ENCODE measurements at places on chromosomes 5 and 9.

DNA sequence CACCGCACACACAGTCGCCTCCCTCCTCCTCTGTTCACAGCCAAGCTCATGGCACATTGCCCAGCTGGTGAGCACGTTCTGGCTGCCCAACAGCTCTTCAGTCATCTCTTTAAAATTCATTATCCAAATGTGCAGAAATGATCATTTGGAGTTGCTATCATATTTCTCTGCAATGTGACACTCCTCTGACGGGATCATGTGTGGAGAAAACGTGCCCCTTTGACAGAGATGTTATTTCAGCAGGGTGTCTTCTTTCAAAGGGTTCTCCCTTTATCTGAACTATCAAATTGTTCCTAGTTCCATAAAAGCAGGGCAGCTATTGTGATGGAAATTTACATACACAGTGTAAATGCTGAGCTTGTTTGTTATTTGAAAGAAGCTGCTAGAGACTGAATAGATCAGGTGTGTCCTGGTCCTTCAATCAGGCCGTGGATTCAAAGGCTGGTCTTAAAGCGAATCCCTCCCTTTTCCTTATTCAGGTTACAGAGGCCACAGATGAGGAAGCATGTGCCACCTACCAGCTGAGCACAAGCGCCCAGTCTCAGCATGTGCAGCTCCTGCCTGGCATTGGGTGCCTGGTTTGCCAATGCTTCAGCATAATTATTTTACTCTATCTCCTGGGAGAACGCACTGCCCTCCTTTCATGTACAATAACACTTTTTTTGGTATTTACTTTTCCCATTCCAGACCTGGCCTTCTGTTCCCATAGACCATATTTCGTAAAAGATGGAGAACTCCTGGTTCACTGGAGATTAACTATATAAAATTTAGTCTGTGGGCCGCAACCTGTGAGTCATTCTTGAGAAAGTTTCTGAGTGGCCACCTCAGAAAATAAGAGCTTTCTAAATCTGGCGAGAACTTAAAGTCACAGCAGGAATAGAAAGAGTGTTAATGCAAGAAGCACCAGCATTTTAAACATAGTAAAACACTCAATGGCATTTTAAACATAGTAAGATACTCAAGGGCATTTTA lies 433.7 kb downstream of the ENC1 start:
- no peak for DNase-seq

GRCh38 chr5:23639326-23639725 lies 131.9 kb downstream of the PRDM9 start:
- no peak for DNase-seq

DNA sequence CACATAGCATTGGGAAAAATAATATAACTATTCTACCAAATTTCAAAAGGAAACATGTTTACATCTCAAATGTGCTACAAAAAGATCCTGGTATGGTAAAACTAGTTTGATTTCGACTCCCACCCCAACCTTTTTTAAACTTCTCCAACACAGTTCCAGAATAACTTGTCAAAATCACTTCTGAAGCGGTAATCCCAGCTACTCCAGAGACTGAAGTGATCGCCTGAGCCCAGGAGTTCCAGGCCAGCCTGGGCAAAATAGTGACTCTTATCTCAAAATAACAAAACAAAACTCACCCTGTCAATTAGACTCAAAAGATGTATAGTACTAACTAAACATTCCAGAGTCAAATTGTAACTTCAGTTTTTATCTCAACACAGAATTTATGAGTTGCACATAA lies 71.3 kb upstream of the RNF38 start:
- DNase-seq = no peak

DNA sequence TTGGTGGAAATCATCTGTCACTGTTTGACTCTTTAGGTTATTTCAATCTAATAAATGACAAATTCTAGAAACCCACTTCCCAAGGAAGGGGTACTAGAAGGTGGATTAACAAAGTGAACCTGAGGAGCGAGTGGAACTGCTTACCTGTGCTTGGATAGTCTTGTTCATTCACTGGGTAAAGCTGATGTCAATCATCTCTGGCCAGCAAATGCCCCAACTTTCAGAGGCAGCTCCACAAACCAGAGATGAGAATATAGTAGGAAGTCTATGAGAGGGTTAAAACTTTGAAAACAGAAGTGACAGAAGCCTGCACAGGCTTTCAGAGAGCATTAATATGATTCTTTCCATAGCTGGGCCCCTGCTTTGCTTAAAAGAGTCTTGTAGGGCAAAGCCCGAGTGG lies 7.3 kb upstream of the FOXE1 start:
- no peak for DNase-seq

DNA sequence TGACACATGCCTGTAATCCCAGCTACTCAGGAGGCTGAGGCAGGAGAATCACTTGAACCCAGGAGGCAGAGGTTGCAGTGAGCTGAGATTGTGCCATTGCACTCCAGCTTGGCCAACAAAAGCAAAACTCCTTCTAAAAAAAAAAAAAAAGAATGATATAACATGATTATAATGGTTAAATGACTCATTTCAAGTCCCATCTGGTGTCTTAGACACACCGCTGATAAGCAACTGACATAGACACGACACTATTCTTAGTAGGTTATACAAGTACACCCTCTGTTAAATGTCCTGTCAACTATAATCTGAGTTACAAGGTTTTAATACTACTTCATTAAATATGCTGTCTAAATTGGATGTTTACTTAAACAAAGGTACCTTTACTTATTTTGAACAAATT lies 405.3 kb upstream of the CLINT1 start:
- peak; percentile 2 for DNase-seq

GRCh38 chr9:18479405-18479804 lies 5.5 kb downstream of the ADAMTSL1 start:
- DNase-seq = no peak

Measured in hematopoietic multipotent progenitor cell treated with erythropoietin and hydrocortisone succinate and interleukin-3 and kit ligand, for 4 days (in vitro differentiated cells).